Liver (tissue), 10 donors: ENCODE measurements at places on chromosomes 2 and 18. TPM values are rescaled to one million over a fixed set of nuclear protein-coding genes. Genes with fewer than 3 reads are reported as not detected.

- no peak overlapping the region for H3K4me3 ChIP-seq
- H3K27me3 ChIP-seq = no peaks in the 10 kb centered on the region
- no peak overlapping the region for H3K27ac ChIP-seq
- H3K4me1 ChIP-seq = peaks cover 2% of the 10 kb centered on the region
- no peaks in the 10 kb centered on the region for H3K36me3 ChIP-seq
Observed at GRCh38 chr2:227433171-227433570, 38.8 kb upstream of the AGFG1 start.

GRCh38 chr2:7913974-7914373 is 767.9 kb upstream of the ID2 start:
- no peak for DNase-seq
- H3K27ac ChIP-seq = no peak overlapping the region
- no peaks in the 10 kb centered on the region for H3K36me3 ChIP-seq
- H3K4me1 ChIP-seq = no peaks in the 10 kb centered on the region

- no peaks in the 10 kb centered on the region for H3K4me1 ChIP-seq
- H3K27ac ChIP-seq = no peak overlapping the region
- H3K4me3 ChIP-seq = no peak overlapping the region
Observed at GRCh38 chr2:96923810-96924774, 54.2 kb upstream of the SEMA4C start.

Gene KIAA2012
- under 0.01 TPM for total RNA-seq

DNA sequence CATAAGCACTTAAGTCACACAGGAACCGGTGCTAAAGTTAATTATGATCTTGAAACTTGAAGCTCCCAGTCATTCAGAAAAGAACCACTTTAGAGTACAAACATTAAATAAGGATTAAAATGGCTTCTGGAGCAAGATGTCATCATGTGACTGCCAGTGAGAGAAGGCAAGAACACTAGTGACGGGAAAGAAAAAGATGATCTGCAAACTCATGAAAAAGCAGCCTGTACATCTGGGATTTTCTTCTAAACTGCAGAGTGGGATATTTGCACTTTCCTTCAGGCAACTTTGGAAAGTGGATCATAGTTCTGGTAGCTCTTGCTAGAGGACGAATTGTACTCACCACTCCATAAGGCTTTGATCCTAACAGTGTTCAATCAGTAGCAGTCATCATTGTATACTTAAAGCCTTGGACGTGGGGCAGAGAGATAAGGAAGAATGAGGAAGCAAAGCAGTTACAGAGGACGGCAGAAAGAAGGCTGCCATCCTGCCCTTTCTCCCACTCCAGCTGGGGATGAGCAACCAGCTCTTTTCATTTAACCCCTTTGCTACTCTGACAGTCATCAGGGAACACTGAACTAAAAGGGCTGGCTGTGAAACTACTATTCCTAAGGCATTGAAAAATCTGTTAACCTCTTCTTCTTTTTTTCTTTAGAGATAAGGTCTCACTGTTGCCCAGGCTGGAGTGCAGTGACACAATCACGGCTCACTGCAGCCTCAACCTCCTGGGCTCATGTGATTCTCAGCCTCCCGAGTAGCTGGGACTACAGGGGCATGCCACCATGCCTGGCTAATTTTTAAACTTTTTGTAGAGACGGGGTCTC is 18.1 kb downstream of the ABHD3 start:
- H3K27ac ChIP-seq = no peak overlapping the region
- DNase-seq = no peak
- H3K36me3 ChIP-seq = peaks cover 9% of the 10 kb centered on the region
- H3K4me1 ChIP-seq = no peaks in the 10 kb centered on the region
- no peak overlapping the region for H3K4me3 ChIP-seq

GRCh38 chr18:55220523-55220922 is 261.3 kb upstream of the CCDC68 start:
- no peaks in the 10 kb centered on the region for H3K4me1 ChIP-seq
- no peak overlapping the region for H3K4me3 ChIP-seq
- H3K27ac ChIP-seq = no peak overlapping the region
- no peaks in the 10 kb centered on the region for H3K27me3 ChIP-seq
- H3K36me3 ChIP-seq = no peaks in the 10 kb centered on the region

Gene UGT1A9
- total RNA-seq = not detected

GRCh38 chr2:219517954-219518778 is 3.9 kb downstream of the ASIC4 start:
- DNase-seq = no peak
- no peaks in the 10 kb centered on the region for H3K4me1 ChIP-seq
- no peak overlapping the region for H3K4me3 ChIP-seq
- H3K36me3 ChIP-seq = no peaks in the 10 kb centered on the region
- H3K27ac ChIP-seq = no peak overlapping the region

- H3K27ac ChIP-seq = no peak overlapping the region
- H3K36me3 ChIP-seq = no peaks in the 10 kb centered on the region
- H3K4me1 ChIP-seq = peaks cover 3% of the 10 kb centered on the region
- H3K4me3 ChIP-seq = no peak overlapping the region
Observed at GRCh38 chr18:44747157-44747556, 66.5 kb downstream of the SETBP1 start.

- H3K27me3 ChIP-seq = no peaks in the 10 kb centered on the region
- H3K4me1 ChIP-seq = no peaks in the 10 kb centered on the region
- H3K4me3 ChIP-seq = no peak overlapping the region
- no peak for DNase-seq
Observed at GRCh38 chr2:196289000-196289399, 117.6 kb upstream of the STK17B start.

Gene NOSTRIN
- total RNA-seq = 16.7 TPM

GRCh38 chr18:12234451-12235190 is 19.5 kb upstream of the CIDEA start:
- no peak overlapping the region for H3K27ac ChIP-seq
- no peaks in the 10 kb centered on the region for H3K36me3 ChIP-seq
- no peaks in the 10 kb centered on the region for H3K4me1 ChIP-seq
- no peak overlapping the region for H3K4me3 ChIP-seq
- DNase-seq = no peak
- H3K27me3 ChIP-seq = no peaks in the 10 kb centered on the region

Gene MC2R
- total RNA-seq = not detected

DNA sequence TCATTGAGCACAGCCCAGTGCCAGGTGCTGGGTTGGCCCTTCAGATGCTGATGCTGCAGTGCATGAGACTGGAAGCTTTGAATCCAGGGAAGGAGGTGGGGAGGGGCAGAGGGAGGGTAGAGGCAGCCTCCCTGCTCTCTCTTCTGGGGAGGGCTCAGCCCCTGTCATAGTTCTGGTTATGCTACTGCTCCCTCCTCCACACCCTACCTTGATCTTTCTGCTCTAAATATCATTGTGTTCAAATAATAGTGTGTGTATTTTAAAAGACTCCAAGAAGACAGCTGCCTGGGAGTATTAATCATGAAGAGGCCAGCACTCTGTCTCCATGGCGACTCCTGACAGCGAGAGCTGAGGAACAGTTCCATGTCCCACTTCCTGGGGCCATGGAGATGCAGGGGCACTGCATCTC is 3.8 kb upstream of the EGR4 start:
- H3K4me3 ChIP-seq = no peak overlapping the region
- no peak overlapping the region for H3K27ac ChIP-seq
- H3K4me1 ChIP-seq = peaks cover 7% of the 10 kb centered on the region
- H3K36me3 ChIP-seq = no peaks in the 10 kb centered on the region

DNA sequence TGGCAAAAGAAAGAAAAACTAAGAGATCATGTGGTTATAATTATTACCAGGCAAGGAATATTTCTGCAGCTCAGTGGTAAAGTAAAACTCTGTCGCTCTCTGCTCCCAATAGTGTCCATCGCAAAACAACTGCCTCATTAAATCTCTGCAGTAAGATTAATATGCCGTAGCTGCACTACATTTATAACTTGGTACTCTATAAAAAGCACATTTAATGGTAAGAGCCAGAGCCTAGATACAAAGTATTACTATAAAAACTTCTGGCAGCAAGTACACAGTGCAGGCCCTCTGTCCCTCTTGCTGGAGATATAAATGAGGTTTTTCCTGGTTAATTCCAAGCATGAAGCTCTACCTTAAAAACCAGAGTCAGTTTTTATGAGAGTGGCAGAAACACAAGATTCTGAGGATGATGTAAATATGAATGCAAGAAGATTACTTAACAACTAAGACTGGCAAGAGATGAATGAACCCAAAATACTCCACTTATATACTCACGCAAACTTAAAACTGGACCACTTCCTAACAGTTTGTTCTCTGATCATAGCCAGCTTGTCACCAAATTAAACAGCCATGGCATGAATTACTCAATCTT is 25.5 kb downstream of the ZNF521 start:
- H3K27ac ChIP-seq = no peak overlapping the region
- H3K27me3 ChIP-seq = no peaks in the 10 kb centered on the region
- no peaks in the 10 kb centered on the region for H3K4me1 ChIP-seq
